SK-N-SH treated with all-trans-retinoic acid at 6 μM for 48 hours (cell line): ENCODE measurements at places on chromosomes 6 and 20.

GRCh38 chr6:168418711-168419121, 22.3 kb upstream of the SMOC2 start:
- no peak for ATAC-seq

- no peak for ATAC-seq
Observed at GRCh38 chr6:150747155-150747554, 118.3 kb upstream of the MTHFD1L start.

GRCh38 chr6:115643762-115644161, 416.9 kb downstream of the FRK start:
- peak; percentile 41; the same call in 1 of the 3 replicates for ATAC-seq

DNA sequence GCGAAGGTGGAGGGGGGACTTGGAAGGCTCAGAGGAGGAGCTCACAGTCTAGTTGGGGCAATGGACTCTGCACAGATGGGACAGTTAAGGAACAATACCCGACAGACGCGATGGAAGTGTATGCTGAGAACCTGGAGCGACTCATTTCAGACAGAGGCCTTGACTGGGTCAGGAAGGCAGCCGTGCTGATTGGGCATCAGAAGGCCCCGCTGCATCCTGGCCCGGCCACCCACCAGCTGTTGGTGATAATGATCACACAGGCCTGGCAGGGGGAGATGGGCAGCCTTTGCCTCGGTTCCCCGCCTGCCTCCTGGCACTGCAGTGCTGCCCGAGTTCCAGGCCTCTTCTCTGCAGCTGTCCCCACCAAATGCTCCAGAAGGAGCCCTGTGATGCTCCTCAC, 62.4 kb downstream of the MDGA1 start:
- no peak for ATAC-seq

GRCh38 chr6:19322691-19323485, 514.3 kb upstream of the ID4 start:
- no peak for ATAC-seq

GRCh38 chr20:63574829-63575743, 1.0 kb upstream of the HELZ2 start:
- no peak for ATAC-seq

DNA sequence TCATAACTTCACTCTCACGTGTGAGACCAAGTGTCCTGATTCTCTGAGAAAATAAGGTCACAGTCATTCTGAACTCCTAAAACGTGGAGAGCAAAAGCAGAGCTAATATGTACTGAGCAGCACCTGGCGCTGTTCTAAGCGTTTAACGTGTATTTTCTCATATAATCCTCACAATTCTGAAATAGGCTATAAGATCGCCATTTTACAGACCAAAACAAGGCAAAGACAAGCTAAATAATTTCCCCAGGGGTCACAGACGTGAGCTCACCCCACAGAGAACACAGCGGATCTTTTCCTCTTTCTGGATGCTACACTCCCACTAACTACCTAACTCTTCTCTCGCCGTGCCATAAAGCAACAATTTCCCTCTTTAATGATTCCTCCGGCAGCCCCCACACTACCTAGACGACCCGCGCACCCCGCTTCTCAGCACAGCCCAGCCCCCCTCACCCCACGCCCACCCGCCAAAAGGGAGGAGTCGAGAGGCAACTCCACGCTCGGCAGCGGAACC, 636 bp downstream of the SUPT3H start:
- ATAC-seq = peak; percentile 15

DNA sequence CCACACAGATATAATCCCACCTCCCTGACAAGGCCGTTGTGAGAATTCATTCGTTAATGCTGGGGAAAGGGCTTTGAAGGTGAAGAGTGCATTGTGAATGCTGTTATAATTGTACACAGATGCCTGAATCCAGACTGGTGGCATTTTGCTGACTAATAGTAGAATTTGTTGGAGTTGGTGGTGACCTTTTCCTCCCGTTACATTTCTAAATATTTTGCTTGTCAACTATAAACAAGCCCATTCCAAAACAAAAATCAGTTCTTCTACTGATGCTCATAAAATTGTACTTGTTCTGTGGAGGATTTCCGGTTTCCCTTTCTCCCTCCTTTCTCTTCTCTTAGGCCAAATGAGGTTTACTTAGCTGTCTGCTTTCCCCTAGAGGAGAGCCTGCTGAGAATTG, 253.1 kb upstream of the SUPT3H start:
- ATAC-seq = no peak

- no peak for ATAC-seq
Observed at GRCh38 chr20:15612769-15613168, 960.5 kb downstream of the KIF16B start.

- ATAC-seq = peak; percentile 98
Observed at GRCh38 chr6:10962673-10963072, 75.8 kb downstream of the SYCP2L start.

DNA sequence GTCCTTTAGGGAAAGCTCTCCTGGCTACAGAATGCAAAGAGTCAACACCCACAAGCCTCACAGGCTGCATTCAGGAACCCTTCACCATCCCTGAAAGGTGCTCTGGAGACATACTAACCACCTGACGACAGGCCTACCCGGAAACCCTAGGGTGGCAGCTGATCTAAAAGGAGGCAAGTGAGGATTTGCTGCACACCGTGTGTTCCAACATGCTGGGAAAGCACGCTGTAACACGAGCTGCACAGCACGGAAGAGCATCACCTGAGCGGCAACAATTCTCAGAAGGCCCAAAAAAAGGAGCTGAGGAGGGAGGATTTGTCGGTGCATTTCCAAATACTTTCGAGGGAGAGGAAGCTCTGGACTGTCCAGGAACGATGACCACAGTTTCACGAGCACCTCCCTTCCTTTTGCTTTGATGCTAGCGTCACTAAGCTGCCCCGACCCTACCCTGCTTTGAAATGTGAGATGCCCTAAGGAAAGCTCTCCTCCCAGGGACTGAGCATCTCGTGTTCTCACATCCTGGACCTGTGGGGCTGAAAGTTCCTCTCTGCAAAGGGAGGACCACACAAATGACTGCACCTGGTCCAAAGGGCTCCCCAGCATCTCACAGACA, 87.0 kb downstream of the PPP1R3G start:
- ATAC-seq = no peak
